ENCODE measurements at places on chromosomes 13 and 19. TPM values are rescaled to one million over a fixed set of nuclear protein-coding genes. Genes with fewer than 3 reads are reported as not detected.

CACNG8 gene
- not detected for total RNA-seq

ETV2 gene
- not detected for total RNA-seq

TEAD2 gene
- total RNA-seq: 41.3 TPM

TPTE2 gene
- total RNA-seq: not detected

CEACAM20 gene
- total RNA-seq: not detected

DHDH gene
- 3.7 TPM for total RNA-seq

NUDT19 gene
- total RNA-seq: 5.7 TPM

GFY gene
- total RNA-seq: not detected

CD177 gene
- 3.5 TPM for total RNA-seq

DNA sequence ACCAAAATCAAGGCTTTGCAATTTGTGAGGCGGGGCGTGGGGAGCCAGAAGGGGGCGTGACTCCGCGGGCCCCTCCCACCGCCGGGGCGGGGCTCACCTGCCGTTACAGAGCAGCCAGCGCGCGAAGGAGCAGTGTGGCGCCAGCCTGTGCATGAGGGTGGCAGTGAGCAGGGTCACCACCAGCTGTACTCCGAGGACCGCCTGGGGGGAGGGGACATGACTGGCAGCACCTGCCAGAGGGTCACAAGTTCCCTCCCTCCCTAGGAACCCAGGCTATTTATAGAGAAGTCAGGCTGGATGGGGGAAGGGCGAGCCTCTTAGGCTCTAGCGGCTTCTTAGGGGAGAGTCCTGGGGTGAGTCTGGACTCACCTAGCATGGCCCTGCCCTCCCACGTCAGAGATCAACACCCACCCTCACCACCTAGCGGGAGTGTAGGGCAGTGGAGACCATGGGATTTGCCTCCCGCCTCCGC lies 3.6 kb downstream of the TMEM161A start:
- H3K27ac ChIP-seq: no peak overlapping the region
- H3K36me3 ChIP-seq: no peaks in the 10 kb centered on the region
- DNase-seq: no peak
- no peak overlapping the region for H3K4me3 ChIP-seq

GRCh38 chr13:93320942-93321341 lies 94.3 kb downstream of the GPC6 start:
- H3K27me3 ChIP-seq: no peaks in the 10 kb centered on the region
- peak overlapping the region; percentile 35 for H3K4me3 ChIP-seq
- no peaks in the 10 kb centered on the region for H3K36me3 ChIP-seq
- no peak overlapping the region for H3K27ac ChIP-seq
- DNase-seq: no peak

- peaks cover 11% of the 10 kb centered on the region for H3K27me3 ChIP-seq
- H3K4me1 ChIP-seq: peaks cover 7% of the 10 kb centered on the region
- H3K36me3 ChIP-seq: no peaks in the 10 kb centered on the region
- DNase-seq: no peak
These were observed 943 bp downstream of the GJB6 start for GRCh38 chr13:20230913-20231838.

DNA sequence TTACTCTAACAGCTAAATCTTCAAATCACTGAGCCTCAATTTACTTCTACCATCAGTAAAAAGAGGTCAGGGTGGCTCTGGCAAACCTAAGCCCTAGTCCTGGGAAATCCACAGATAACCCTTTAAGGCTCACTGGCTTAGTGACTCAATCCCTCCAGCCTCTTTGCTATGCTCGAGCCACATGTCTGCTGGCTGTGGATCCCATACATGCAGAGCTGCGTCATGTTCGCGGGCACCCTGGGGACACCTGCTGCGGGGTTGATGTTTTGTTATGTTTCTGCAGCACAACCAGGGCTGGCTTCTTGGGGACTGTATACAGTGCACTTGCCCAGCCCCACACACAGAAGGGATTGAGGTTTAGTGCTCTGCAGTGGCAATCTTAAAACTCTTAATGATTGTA lies 41.6 kb upstream of the C13orf42 start:
- no peaks in the 10 kb centered on the region for H3K4me1 ChIP-seq
- H3K27me3 ChIP-seq: no peaks in the 10 kb centered on the region
- no peaks in the 10 kb centered on the region for H3K36me3 ChIP-seq
- no peak overlapping the region for H3K4me3 ChIP-seq
- H3K27ac ChIP-seq: no peak overlapping the region

DNA sequence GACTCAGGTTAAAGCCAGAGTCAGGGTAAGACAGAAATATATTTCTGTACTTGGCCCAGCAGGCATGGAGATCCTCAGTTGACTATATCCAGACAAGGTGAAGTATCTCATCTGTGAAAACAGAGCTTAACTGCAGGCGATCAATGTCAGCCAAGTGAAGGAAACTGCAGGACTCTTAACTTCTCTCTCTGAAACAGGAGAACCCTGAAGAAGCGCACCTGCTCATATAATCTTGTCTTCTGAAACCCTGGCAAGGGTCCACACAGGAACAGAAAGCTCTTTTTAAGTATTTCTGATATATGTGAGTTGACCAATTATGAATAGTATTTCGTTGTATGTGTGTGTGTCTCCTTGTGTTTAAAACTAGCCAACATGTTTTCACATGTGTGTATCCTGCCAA lies 504.8 kb upstream of the SLITRK5 start:
- no peak for DNase-seq
- no peak overlapping the region for H3K4me3 ChIP-seq
- H3K36me3 ChIP-seq: no peaks in the 10 kb centered on the region
- no peak overlapping the region for H3K27ac ChIP-seq
- no peaks in the 10 kb centered on the region for H3K4me1 ChIP-seq

DNA sequence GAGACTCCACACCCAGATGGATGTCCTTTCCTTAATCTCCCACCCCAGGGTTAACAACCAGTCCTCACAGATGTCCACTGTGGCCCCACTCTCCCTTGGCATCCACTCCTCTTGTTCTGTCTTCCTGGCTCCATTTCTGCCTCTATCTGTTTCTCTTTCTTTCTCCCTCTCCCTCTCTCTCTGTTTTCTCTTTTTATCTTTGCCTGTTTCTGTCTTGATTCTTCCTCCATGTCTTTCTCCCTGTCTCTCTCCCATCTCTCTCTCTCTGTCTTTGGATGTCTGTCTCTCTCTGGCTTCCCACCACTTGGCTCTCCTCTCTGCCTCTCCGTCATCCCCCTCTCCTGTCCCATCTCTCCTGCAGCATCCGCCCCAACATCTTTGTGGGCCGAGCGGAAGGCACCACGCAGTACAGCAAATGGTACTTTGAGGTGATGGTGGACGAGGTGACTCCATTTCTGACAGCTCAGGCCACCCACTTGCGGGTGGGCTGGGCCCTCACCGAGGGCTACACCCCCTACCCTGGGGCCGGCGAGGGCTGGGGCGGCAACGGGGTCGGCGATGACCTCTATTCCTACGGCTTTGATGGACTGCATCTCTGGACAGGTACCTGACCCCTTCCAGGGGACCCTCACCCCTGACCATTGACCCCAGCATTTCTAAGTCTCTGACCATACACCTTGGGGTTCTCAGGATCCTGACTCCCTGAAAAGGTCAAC lies 24.4 kb downstream of the RYR1 start:
- H3K4me3 ChIP-seq: no peak overlapping the region
- no peak overlapping the region for H3K27ac ChIP-seq
- no peaks in the 10 kb centered on the region for H3K36me3 ChIP-seq
- no peak for DNase-seq

DNA sequence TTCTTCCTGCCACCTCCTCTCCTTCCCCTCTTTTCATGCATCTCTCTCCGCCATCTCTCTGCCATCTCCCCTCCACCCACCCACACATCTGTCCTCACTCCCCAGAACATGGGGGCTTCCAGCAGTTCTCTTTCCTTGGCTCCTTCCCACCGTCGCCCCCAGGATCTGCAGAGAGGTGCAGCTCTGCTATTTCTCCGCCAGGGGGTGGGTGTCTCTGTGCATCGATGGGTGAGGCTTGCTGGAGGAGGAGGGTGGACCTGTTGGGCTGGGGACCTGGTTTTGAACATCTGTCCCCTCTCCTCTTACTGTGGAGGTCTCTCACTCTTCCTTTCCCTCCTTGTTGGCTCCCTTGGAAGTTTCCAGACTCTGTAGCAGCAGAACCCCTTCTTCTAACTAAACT lies 51.7 kb downstream of the MYH14 start:
- H3K4me3 ChIP-seq: no peak overlapping the region
- no peaks in the 10 kb centered on the region for H3K36me3 ChIP-seq
- H3K27me3 ChIP-seq: no peaks in the 10 kb centered on the region
- no peaks in the 10 kb centered on the region for H3K4me1 ChIP-seq

DNA sequence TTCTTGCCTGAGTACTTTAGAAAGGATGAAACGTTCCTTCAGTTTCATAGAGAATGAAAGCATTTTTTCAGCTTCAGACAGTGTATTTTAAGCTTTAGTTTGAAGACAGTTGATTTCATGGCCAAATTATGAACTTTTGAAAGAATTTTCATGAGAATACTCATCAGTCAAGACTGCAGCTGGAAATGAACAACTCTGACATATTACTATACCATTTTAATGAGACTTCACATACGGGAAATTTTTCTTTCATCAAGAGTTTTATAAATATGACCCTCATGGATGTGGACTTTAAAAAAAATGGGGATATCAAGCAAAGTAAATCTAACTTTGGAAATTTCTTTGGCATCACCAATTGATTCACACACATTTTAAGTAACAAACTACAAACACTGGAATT lies 6.4 kb downstream of the LATS2 start:
- peaks cover 67% of the 10 kb centered on the region for H3K4me1 ChIP-seq
- no peaks in the 10 kb centered on the region for H3K27me3 ChIP-seq
- no peak overlapping the region for H3K27ac ChIP-seq
- no peaks in the 10 kb centered on the region for H3K36me3 ChIP-seq
- H3K4me3 ChIP-seq: no peak overlapping the region
- DNase-seq: no peak

DNA sequence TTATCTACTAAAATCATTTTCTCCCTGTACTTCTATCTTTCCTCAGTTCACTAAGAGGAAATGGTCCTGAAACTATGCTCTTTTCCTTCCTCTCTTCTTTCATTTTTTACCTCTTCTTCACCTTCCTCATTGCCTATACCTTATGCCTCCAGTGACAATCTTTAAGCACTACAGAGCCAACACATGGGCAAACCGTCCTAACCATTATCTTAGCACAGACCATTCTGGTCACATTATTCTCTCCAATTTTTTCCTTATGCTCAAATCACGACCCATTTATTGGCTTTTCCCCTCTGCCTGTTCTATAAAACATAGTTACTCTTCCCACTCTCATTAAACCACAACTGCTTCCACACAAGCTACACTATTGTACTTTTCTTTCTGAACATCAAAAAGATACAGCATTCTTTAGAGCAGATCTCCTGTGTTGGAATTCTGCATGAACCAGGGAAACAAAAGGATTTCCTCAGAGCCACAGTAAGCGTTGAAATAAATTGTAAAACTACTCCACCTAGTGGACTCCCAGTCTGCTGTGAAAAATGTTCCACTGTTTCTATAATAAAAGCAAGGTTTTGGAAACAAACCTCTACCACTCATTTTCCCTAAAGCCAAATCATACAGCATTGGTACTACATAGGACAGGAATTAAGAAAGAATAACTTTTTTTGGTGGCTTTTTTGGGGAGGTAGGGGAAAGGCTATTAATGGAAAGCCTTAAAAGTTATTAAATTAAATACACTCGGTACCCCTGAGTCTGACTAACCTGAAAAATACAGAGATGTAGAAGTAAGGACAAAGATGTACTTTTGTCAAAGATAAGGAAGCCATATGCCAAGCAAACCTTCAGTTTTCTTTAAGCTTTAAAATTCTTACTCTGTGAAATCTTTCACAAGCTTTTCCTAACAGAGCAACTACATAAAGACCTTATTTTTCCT lies 19.5 kb downstream of the NUFIP1 start:
- H3K4me3 ChIP-seq: no peak overlapping the region
- H3K4me1 ChIP-seq: peaks cover 10% of the 10 kb centered on the region
- H3K27ac ChIP-seq: peak overlapping the region; percentile 1
- H3K27me3 ChIP-seq: no peaks in the 10 kb centered on the region

DNA sequence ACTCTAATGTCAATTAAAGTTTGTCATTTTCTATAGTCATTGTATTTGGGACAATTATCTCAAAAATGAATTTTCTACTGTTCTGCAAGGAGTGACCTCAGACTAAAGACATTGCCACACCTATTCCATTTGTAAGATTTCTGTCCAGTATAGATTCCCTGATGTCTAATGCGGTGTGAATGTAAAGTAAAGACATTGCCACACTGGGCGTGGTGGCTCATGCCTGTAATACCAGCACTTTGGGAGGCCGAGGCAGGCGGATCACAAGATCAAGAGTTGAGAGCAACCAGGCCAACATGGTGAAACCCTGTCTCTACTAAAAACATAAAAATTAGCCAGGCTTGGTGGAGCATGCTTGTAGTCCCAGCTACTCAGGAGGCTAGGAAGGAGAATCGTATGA lies 13.8 kb upstream of the ZNF83 start:
- no peaks in the 10 kb centered on the region for H3K27me3 ChIP-seq
- H3K36me3 ChIP-seq: peaks cover 35% of the 10 kb centered on the region
- no peak overlapping the region for H3K4me3 ChIP-seq
- H3K27ac ChIP-seq: no peak overlapping the region
- peaks cover 15% of the 10 kb centered on the region for H3K4me1 ChIP-seq

- no peaks in the 10 kb centered on the region for H3K4me1 ChIP-seq
- H3K36me3 ChIP-seq: no peaks in the 10 kb centered on the region
- H3K27ac ChIP-seq: no peak overlapping the region
- H3K4me3 ChIP-seq: peak overlapping the region; percentile 57
- no peaks in the 10 kb centered on the region for H3K27me3 ChIP-seq
These were observed 5.7 kb upstream of the MRPS31 start for GRCh38 chr13:40776681-40777165.

DNA sequence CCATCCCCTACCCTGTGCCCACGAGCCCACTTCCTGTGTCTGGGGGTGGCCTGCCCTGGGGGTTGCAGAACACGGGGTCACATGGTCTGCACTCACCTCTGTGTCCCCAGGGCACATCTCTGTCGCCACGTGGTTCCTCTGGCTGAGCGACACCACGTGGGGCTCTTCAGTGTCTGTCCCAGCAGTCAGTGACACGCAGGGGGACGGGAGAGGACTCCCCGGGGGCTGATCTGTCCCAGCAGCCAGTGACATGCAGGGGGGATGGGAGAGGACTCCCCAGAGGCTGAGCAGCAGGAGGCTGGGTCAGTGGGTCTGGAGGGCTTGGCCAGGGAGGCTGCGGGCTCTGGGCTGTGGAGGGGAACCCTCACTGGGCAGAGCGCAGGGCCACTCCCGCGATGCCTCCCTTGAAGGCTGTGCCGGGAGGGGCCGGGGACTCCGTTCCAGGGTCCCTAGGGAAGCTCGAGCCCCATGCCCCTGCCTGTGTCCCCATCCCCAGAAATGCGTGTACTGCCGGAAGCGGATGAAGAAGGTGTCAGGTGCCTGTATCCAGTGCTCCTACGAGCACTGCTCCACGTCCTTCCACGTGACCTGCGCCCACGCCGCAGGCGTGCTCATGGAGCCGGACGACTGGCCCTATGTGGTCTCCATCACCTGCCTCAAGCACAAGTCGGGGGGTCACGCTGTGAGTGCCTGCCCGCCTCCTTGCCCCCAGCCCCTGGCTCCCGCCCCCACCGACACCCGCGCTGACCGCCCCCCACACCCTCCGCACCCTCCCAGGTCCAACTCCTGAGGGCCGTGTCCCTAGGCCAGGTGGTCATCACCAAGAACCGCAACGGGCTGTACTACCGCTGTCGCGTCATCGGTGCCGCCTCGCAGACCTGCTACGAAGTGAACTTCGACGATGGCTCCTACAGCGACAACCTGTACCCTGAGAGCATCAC lies 174.8 kb downstream of the KDM4B start:
- H3K27ac ChIP-seq: no peak overlapping the region
- H3K4me1 ChIP-seq: no peaks in the 10 kb centered on the region
- no peaks in the 10 kb centered on the region for H3K27me3 ChIP-seq
